NCI-H2081 (cell line): ENCODE measurements at places on chromosomes 2 and 18.
A peak's percentile ranks its signal among the peaks of the same experiment; 100 is the strongest.

DNA sequence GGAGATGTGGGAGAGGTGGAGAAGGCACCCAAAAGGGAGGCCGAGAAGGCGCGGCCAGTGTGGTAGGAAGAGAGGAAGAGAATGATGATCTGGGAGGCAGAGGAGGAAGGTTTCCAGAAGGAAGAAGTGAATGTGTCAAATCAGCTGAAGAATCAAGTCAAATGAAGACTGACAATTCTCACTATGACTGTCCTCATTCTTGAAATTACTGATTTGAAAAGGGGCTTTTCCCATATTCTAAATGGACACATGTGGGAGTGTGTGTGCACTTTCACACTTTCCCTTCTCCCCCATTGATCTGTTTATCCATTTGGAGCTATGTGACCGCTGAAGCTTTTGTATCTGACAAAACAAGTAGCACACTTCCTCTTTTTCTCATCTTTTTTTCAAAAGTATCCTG lies 6.1 kb downstream of the AFF3 start:
- no peak for DNase-seq

- no peak for DNase-seq
Observed at GRCh38 chr2:217491271-217491670, 511.5 kb downstream of the TNS1 start.

- no peak for DNase-seq
Observed at GRCh38 chr2:172885996-172886395, 150.4 kb downstream of the RAPGEF4 start.

- DNase-seq = no peak
Observed at GRCh38 chr18:44798433-44799048, 117.9 kb downstream of the SETBP1 start.

DNA sequence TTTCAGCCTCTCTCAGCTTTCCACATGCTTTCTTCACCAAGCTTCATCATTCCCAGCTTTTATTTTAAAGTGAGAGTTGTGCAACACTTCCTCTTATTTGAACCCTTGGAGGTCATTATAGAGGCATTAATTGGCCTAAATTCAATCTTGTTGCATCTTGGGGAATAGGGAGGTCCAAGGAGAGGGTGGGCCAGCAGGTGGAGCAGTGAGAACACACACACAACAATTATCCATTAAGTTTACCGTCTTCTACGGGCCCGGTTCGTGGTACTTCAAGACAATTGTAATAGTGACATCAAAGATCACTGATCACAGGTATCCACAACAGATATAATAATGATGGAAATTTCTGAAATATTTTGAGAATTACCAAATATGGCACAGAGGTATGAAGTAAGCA lies 457.2 kb upstream of the SMIM21 start:
- DNase-seq = no peak

DNA sequence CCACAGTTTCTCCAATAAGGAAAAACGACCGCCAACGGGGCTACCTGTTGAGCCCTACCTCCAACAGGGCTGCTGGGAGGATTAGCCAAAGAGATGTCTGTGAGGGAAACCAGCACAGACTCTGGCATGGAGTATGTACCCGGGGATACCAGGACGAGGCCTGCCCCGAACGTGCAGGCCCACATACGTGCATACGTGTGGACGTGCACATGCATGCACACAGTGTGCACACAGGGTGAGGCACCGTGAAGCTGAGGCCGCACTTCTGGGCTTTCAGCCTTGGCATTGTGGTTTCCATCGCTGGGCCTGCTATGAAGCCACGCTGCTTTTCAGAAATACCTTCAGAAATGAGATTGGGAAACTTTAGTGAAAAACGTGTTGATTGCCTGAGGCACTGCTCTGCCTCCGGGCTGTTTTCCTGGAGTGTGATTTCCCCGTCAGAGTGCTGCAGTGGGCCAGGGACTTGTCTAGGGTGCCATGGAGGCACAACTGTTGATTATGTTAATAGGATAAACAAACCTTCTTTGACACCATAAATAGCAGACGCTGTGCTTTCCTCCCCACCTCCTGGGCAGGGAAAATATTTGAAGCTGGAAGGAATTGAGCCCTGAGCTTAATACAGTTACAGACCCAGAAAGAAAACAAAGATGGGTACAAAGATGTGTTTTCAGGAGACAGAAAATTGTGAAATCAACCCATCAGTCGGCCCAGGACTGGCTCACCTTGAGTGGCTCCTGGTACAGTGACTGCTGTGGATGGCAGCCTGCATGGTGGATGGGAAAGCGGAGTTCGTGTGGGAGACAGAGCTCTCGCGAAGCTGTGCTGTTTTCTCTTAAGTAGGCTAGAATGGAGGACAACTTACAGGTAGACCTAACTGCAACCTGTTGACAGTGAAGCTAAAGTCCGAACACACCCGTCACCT lies 182.3 kb downstream of the FAM210A start:
- DNase-seq = no peak

DNA sequence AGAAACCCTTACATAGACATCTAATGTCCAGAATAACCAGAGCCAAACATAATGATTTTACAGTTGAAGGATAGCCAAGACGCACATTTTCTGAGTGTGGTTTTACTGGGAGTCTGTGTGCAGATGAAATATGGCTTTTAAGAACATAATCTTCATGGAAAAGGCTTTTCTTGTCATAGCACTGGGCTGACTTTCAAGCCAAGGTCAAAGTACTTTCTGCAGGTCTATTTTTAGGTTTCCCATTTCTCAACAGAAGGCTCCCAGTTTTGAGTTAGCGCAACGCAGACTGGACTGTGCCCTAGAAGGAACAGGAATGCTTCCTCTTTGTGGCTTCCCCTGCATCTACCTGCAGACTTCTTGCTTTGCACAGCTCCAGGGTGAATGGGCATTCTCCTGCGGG lies 92.3 kb upstream of the UPP2 start:
- no peak for DNase-seq

DNA sequence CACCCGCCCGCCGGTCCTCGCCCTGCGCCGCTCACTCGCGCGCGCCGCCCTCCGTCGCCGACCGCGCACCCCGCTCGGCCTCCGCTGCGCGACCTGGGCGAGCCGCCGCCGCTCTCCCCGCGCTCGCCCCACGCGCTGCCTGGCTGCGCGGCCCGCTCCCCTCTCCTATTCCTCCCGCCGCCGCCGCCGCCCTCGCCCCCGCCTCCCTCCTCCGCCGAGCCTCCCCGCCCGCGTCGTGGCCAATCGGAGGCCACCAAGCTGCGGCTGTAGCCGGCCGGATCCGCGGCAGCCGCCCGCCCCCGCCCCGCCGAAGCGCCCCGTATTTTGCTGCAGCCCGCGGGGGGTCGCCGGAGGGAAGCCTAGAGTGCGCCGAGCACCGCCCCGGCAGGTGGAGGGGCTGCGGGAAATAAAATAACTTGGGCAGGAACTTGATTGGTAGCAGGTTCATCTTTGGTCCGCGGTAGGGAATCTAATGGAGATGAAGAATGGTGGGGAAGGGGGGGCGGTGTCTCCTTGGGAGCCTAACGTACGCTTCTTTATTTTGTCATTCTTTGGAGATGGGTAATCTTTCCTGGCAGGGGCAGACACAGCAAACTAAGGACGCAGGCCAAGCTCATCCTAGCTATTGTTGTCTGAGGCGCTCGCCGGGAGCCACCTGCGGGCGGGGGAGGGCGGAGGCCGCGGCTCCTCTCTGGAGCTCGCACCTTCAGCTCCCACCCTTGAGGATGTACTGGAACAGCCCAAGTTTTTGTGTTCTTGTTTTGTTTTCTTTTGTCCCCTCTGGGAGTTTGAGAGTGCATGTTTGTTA lies 1.1 kb upstream of the CDH2 start:
- DNase-seq = peak; percentile 82

- peak; percentile 41 for DNase-seq
Observed at GRCh38 chr2:218998414-218999002, 5.3 kb upstream of the CRYBA2 start.

GRCh38 chr2:77008853-77009252 lies 513.3 kb downstream of the LRRTM4 start:
- no peak for DNase-seq

DNA sequence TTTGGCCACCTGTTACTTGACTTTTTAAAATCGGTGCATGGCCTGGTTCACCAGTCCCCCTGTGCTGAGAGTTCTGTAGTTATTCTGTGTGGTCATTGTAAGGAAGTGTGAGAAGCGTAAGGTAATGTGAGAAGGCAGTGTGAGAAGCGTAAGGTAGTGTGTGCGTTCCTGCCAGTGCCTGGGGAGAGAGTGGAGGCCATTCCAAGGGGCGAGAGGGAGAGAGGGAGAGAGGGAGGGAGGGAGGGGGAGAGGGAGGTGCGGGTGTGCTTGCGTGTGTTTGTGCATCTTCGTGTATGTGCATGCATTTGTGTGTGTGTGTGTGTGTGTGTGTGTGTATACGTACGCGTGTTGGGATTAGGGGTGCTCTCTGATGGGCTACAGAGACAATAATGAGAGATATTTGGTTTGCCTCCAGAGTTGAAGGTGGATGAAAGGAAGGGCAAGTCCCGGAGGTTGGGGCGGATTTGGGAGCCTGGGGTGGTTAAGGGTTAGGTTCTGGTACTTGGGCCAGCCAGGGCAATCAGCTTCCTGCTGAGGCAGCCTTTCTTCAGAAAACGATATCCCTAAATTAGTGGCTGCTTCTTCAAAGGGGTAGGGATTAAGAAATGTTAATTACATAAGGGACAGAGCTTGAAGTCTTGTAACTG lies 53.7 kb downstream of the SGPP2 start:
- DNase-seq = no peak

DNA sequence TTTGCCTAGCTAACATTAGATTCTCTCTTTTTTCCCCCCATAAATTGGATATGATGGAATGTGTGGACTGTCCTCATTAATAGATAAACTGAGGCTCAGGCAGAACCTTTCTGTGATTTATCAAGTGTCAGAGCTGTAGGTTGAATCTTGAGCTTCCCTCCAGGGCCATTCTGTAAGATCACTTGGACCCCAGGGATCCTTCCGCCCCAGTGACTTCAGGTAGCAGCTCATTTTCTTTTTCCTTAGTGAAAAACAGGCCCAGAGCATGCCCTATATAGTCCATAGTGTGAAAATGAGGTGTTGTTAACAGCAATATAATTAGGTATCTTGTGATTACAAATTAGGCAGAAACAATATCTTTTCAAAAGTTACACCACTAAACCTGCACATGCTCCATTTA lies 269.7 kb downstream of the ZNF385B start:
- DNase-seq = no peak

DNA sequence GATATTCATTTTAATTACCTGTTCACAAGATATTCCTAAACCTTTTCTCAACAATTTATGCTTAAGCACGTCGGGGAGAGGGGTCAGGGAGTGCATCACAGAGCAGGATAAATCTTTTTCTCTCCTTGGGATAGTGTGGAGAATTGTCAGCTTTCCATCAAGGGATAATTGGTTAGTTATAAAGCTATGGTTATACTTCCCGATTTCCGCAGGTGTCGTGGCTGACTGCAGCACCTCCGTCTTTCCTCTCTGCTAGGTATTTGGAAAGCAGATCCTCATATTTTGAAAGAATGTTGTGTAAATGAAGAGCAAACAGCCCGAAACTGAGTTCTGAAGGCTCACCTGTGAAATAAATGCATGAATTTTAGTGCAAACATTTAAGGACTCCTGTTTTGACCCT lies 778 bp downstream of the DYNC2LI1 start:
- peak; percentile 40 for DNase-seq

DNA sequence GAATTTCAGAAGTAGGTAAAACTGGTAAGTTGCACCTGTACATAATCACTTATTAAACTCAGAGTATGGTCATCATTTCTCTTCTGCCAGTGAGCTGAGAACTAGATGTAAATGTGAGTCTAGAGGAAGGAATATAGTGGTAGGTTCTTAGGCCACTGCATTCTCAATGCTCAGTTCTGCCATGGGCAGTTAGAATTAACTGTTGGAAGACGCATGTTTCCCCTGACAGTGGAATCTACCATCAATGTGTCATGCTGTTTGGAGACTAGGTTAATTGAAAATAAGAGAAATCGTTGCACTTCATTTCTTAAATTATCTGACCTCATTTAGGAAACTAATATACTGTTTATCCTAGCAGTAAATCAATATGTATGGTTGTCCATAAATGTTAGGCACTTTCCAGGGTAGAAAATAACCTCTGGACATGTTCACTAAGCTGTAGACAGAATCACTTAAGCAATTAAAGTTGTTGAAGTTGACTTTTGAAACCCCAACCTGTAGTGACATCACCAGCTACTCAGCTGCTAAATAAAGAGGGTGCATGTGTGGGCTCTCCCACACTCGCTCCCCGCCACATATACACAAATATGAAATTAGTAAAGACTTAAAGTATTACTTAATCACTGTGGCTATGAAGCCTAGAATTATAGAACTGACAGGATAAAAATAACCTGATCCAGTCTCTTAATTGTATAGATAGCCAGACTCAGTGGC lies 91.5 kb upstream of the NOSTRIN start:
- DNase-seq = no peak

GRCh38 chr2:239724851-239725550 lies 300.1 kb downstream of the NDUFA10 start:
- DNase-seq = no peak

- no peak for DNase-seq
Observed at GRCh38 chr2:179233083-179233490, 31.5 kb downstream of the SESTD1 start.

- DNase-seq = no peak
Observed at GRCh38 chr2:221674446-221674845, 102.3 kb upstream of the EPHA4 start.

DNA sequence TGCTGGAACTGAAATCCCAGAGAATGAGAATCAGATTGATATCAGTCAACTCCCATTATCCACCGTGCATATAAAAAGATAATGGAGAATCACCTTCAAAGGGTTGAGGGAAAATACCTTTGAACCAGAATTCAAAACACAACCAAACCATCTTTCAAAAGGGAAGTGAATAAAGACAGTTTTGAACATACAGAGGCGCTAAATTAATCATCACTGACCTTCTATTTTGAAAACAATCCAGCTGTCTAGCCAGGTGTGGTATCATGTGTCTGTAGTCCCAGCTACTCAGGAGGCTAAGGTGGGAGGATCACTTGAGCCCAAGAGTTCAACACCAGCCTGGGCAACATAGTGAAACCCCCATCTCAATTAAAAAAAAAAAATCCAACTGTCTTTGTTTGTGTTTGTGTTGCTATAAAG lies 63.6 kb downstream of the TRABD2A start:
- DNase-seq = no peak

DNA sequence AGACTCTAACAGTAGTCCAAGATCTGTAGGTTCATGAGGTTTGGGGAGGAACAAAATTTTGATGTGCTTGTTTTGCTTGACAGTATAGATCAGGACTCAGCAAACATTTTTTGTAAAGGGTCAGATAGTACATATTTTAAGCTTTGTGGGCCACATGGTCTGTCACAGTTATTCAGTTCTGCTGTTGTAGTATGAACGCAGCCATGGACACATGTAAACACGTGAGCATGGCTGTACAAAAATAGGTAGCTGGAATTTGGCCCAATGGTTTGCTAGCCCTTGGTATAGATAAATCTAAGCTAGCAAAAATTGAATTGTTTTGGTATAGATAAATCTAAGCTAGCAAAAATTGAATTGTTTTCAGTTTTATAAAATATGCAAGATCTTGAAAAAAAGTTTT lies 120.5 kb downstream of the HIBCH start:
- DNase-seq = no peak

DNA sequence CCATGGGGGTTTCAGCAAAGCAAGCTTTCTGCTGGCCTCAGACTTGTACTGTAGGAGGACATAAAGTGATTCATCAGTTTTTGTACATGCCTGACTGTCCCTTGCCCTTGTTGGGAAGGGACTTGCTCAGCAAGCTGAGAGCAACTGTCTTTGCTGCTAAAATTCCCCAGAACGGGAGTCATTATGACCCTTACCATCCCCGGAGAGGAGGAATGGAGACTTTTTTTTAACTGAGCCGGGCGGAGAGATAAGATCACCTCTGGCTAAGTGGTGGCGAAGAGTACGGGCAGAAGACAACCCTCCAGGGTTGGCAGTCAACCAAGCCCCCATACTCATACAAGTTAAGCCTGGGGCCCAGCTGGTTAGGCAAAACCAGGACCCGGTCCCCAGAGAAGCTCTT lies 20.4 kb upstream of the NAGK start:
- DNase-seq = no peak

- no peak for DNase-seq
Observed at GRCh38 chr2:67451086-67451832, 54.1 kb downstream of the ETAA1 start.
